ENCODE measurements at places on chromosomes 1 and 21. TPM values are rescaled to one million over a fixed set of nuclear protein-coding genes. Genes with fewer than 3 reads are reported as not detected.

Gene OR2G6
- not detected for total RNA-seq

GRCh38 chr21:45135122-45135521 lies 60.7 kb downstream of the ADARB1 start:
- DNase-seq: peak; percentile 93

- no peak for DNase-seq
These were observed 28.2 kb upstream of the ZBTB21 start for GRCh38 chr21:42038393-42038792.

DNA sequence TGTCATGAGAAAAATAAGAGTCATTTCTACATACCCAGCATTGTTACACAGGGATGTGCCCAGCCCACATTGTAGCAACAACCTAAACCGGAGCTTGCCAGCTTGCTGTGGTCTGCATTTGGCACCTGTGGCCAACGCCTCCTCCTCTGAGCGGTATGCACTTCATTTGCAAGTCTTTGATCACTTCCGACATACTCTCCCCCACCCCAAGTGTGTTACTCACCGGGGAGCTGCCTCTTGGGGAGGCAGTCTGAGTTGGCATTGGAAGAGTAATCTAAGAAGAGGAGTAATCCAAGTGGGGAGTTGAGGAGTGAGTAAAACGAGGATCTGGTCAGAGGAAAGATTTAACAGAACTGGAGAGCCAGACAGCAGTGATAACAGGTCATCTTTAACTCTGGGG lies 3.8 kb downstream of the BCL9 start:
- peak; percentile 29 for DNase-seq

Gene RAB25
- total RNA-seq: 13.3 TPM

DNA sequence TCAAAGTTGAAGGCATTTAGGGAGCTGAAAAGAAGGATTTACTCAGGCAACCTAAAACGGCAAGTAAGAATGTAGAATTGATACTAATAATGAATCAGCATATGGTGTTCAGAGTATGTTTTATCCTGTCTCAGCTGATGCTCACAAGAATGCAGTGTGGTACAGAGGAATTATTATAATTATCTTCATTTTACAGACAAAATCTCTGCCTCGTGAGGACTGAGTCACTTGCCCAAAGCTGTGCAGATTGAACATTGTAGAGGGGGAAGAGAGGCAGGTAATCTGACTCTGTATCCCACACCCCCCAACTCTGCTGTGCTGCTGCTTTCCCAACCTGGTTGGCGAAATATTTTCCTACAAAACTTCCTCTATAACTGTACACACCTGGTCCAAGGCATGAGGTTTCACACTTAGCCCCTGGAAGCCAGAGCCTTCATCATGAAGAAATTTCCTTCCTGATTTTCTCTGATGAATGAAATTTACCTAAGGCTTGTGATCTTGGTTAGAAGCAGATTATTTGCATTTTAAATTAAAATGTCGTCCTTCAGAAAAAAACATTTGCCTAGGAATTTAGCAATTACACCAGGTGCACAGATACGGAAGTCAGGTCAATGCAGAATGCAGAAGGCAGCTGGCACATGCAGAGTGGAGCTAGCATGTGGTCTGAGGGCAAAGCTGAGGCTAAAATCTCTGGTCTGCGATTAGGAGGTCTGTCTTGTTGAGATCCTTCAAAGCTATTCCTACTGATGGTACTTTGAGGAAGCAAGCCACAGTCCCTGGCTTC lies 52.8 kb downstream of the DPT start:
- no peak for DNase-seq

GRCh38 chr1:230012741-230013140 lies 54.3 kb upstream of the GALNT2 start:
- DNase-seq: peak; percentile 37

- peak; percentile 63 for DNase-seq
These were observed 59.8 kb downstream of the IL12RB2 start for GRCh38 chr1:67367370-67368045.

GRCh38 chr1:206705191-206705590 lies 20.5 kb downstream of the MAPKAPK2 start:
- DNase-seq: peak; percentile 95

DNA sequence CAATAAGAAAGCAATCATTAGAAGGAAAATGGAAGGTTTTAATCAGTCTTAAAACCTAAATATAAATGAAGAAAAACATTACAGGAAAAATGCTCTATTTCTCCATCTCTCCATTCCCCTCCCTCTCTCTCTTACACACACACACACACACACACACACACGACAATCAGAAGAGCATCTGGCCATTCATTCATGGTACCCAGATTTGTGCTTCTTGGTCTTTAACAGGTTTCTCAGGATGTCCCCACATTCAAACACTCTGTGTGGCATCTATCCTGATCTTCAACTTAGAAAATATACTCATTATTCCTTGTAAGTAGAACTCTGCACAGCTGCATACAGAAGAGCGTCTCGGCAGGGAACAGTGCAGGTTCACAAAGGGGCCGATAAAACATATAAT lies 779 bp downstream of the LRRC40 start:
- no peak for DNase-seq

DNA sequence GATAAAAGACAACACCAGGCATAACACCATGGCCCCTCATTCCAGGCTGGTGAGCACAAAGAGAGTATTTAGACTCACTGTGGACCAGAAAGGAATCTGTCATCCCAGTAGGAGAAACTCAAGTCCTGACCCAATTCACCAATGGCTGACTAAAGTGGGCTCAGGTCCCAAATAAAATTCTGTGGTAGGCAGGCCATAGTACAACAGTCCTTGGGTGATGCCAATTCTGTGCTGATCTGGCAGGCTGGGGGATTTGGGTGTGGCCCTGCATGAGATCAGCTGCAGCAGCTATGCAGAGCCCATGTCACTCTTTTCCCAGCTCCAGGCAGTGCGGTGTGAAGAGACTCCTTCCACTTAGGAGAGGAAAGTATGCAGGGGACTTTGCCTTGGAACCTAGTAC lies 245.1 kb downstream of the LBR start:
- peak; percentile 21 for DNase-seq

Gene OR6K3
- not detected for total RNA-seq

DNA sequence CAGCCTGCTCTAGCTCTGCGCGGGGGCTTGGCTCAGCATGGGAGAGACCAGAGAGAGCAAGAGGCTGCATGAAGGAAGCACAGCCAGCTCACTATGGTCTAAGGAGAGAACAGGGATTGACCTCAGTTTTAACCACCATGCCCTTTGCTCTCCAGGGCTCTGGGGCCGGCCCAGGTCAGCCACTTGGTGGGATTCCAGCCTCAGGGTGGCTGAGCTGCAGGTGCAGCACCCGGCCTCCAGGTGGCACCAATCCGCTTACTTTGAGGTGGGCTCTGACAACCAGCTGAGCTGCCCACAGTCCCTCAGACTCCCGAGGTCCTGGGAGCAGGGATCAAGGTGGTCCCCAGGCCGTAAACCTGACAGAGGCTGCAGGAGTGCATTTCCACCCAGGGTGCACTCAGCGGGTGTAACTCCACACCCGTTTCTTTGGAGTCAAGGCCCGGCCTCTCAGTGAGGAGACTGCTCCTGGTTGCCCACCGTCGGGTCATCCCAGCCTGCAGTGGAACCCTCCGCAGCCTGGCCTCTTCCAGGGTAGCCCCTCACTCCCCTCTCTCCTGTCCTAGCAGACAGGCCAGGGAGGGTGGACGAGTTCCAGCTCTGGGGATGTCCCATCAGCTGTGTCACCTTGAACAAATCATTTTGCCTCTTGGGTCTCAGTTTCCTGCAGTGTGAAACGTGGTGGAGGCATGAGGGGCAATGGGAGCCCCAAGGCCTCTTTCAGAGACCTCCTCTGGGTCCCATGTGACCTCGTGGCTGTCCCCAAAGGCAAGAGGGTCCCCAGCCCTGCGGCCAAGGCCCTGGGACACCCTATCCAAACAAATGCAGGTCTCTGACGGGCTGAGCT lies 607 bp upstream of the LGR6 start:
- peak; percentile 77 for DNase-seq

Gene DSCAM
- total RNA-seq: 0.41 TPM

DNA sequence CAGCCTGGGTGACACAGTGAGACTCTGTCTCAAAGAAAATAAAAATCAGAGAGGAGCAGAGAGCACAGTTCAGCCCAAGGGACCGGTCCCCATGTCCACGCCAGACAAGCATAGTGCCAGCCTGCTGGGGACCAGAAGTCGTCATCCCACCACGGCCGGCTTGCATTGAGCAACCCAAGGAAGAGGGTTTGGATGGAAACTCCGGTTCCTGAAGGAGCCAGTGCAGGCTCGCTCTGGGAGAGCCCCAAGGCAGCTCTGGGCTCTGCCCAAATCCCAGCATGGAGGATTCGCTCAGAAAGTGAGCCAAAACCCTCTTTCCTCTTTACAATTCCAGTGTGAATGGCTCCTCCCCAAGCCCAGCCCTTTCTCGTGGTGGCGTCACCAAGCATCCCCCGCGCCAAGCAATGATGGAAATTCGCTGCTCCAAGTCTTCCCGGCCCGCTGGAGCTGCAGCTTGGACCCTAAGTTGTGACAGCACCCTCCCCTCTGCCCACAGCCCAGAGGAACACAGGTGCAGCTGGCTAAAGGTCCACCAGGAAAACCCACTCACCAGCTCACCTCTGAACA lies 64.1 kb upstream of the SLC25A33 start:
- DNase-seq: no peak

Gene HEYL
- total RNA-seq: 12.4 TPM

DNA sequence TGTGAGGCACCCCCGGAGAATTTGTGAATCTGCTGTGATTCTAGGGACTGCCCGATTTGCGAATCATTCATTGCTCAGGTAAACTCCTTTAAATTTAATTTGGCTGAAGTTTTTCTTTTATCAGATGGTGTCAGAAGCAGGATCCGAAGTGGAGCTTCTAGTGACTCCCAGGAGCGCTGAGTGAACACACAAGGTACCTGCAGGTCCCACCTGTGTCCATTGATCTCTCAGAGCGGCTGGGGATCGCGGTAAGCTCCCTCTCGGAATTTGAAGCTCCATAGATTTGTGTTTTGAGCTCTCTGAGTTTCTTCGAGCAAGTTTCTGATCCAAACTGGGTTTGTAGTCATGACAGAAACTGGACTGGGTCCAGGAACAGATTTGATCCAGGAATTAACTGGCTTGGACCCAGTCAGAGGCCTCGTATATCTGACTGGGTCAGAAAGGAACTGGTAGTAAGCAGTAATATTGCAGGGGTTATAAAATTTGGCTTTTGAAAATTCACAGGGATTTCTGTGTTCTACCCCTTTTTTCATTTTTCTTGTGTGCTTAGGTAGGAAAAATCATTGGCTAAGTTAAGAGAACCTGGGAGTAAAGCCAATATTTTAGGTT lies 56.2 kb upstream of the EDEM3 start:
- no peak for DNase-seq

- peak; percentile 21 for DNase-seq
These were observed 296.6 kb downstream of the OMA1 start for GRCh38 chr1:58249737-58250586.

GRCh38 chr1:207847116-207847515 lies 63.8 kb downstream of the CD34 start:
- DNase-seq: no peak

DNA sequence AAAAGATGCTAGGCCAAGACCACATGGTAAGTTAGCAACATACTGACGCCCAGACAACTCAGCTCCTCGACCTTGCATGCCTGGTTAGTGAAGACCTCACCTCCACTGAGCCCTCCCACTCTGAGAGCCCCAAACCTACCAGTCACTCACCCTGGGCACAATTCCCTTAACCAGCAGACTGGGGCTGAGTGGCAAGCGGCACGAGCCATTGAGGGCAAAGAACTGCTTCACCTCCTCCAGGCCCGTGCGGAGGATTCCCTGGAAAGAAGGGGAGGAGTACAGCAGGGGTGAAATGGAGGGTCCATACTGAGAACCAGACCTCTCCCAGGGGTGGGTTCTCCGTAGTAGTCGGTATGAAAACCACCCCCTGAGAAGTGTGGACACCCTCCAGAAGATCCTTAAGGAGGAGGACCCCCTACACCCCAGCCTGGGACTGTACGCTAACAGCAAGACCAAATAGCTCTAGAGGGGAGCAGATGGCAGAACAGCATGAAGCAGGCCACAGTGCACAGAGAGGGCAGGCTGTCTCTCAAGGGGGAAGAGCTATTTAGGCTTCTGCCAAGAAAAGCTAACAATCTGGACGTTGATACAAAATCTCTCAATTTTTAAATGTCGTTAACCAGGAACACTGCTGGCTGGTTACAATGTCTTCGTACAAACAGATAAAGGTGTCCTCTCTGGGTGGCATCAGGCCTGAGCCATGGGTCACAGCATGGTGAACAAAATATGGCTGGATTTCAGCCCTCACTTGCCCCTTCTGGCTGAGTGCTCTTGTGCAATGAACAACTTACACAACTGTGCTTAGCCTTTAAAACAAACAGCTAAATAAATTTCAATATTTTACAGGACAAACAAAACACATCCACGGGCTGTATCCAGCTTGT lies 31.0 kb upstream of the PPP1R15B start:
- no peak for DNase-seq

GRCh38 chr1:214492401-214493075 lies 58.9 kb downstream of the PTPN14 start:
- no peak for DNase-seq

DNA sequence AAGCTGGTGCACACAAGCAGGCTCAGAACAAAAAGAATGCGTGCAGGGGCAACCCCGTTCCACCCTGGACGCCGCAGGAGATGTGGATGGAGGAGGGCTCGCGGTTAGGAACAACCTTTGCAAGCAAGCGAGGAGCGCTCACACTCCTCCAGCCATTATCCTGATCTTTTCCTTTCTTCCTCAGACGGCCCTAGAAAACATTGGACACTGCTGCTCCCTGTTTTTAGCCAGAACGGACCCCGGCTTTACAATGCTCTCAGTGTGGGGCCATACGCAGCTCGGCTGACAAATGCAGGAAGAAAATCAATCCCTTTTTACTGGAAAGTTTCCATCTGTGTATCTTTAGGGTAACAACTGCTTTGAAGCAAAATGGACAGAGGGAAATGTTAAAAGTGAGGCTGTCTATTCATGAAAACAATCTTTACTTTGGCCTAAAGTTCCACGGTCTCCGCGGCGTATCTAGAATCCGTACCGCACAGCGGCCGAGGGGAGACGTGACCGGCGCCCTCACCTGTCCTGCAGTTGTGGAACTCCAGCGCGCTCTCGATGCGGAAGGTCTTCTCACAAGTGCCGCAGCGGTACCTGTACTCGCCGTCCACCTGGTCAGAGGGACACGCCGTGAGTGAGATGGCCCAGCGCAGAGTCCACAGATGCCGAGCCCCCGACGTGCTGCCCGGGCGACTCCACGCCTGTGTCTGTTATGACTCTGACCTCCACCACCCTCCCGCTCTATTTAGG lies 44.0 kb downstream of the PRDM15 start:
- DNase-seq: no peak

DNA sequence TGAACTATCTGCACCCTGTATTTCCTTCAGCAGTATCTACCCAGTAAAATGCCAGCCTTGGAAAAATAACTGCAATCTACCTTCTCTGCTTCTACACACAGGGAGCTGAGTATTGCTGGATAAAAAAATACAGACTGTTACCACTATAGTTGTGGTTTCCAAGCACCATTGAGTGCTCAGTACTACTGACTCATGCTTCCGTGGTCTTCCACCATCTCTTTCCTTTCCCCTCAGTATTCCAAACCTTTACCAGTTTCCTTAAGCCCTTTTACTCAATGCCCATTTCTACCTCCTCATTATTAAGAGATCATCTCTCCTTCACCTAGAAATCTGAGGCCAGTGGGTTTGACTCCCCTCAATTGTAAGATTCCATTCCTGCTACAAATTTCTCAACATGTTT lies 23.8 kb downstream of the GLMN start:
- DNase-seq: no peak
